ENCODE measurements at places on chromosomes 7 and 10.

DNA sequence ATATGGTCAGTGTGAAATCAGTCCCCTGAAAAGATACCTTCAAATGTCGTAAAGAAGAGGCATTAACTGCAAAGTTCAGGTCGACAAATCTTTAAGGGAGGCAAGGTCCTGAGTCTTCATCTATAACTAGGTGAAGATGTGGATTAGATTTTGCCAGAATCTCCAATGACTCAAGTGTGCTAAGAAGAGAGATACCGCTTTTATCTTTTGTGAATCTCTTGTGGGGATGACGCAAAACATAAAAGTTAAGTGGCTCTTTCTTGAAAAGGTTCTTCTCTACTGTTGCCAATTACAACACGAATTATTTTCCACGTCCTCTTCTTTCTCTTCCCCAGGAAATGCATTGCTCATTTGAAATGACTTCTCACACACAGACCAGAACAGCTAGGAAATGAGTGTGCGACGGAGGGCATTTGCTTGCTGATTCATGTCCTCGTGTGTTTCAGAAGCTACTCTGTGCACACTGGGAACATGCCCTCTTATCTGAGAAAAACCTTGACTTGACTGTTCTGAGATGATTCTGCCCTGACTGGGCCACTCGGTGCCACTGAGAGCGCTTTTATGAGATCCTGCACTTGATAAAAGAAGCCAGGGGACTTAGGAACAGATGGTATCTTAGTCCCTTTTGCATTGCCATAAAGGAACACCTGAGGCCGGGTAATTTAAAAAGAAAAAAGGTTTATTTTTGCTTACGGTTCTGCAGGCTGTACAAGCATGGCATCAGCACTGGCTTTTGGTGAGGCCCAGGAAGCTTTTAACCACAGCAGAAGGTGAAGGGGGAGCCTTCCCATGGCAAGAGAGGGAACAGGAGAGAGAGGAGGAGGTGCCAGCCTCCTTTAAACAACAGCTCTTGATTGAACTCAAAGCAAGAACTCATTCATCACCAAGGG lies 169.5 kb upstream of the PFKP start:
- no peak for DNase-seq

DNA sequence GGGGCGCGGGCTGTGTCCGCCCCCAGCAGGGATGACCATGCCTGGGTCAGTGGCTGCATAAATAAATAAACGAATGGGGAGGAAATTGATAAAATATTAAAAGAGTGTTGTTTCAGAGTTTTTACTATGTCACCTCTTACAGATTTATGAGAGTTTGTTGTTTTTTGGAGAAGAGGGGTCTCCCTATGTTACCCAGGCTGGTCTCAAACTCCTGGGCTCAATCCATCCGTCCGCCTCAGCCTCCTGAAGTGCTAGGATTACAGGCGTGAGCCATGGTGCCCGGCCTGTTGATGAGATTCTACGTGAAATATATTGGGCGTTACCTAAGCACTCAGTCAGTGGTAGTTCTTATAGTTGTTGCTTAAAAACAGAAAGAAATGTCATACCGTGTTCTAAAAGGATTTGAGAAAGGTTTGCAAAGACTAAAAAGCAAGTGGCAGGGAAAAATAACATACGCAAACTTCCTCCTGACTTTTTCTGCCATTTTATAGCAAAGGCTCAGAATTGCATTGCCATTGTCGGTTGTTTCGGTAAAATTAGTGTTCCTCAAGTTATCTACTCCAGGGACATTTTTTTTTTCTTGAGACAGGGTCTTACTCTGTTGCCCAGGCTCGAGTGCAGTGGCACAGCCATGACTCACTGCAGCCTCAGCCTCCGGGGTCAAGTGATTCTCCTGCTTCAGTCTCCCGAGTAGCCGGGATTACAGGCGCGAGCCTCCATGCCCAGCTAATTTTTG lies 39.5 kb upstream of the FOXK1 start:
- DNase-seq: peak; percentile 75

DNA sequence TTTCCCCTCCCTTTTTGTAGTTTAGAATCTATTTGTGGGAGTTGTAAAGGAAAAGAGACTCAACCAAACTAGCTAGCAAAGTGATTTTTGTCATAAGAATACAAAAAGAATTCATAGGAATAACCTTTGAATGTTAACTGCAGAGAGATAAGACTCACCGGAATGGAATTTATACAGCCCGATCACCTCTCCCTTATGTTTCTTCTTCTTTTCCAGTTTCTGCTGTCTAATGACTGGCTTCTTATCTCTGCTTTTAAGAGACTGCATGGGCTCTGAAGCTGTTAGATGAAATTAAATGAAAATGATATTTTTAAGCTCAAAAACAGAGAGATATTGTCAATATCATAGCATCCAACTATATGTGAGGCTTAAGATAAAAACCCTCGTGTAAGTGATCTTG lies 1095.9 kb downstream of the REEP3 start:
- no peak for DNase-seq

- DNase-seq: no peak
Measured at GRCh38 chr10:132547421-132547861, 9.9 kb downstream of the INPP5A start.

- DNase-seq: no peak
Measured at GRCh38 chr10:8677642-8678041, 623.2 kb downstream of the GATA3 start.

DNA sequence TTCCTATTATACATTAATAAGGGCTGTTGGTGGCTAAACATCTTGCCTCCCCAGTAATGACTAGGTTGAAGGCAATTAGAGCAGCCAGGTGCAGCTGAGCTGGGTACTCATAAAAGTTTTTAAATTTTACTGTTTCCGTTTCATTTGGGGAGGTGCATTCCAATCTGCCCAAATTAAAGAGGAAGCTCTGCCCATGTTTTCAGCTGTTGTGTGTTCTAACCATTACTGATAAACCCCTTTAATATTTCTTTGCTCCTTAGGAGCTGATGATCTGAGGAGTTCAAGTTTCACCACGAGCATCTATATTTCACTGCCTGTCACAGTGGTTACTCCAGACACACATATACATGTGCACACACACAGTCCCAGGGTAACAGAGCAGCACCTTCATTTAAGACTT lies 94.4 kb downstream of the JAZF1 start:
- no peak for DNase-seq

- no peak for DNase-seq
Measured at GRCh38 chr7:147980826-147981813, 609.4 kb upstream of the C7orf33 start.

DNA sequence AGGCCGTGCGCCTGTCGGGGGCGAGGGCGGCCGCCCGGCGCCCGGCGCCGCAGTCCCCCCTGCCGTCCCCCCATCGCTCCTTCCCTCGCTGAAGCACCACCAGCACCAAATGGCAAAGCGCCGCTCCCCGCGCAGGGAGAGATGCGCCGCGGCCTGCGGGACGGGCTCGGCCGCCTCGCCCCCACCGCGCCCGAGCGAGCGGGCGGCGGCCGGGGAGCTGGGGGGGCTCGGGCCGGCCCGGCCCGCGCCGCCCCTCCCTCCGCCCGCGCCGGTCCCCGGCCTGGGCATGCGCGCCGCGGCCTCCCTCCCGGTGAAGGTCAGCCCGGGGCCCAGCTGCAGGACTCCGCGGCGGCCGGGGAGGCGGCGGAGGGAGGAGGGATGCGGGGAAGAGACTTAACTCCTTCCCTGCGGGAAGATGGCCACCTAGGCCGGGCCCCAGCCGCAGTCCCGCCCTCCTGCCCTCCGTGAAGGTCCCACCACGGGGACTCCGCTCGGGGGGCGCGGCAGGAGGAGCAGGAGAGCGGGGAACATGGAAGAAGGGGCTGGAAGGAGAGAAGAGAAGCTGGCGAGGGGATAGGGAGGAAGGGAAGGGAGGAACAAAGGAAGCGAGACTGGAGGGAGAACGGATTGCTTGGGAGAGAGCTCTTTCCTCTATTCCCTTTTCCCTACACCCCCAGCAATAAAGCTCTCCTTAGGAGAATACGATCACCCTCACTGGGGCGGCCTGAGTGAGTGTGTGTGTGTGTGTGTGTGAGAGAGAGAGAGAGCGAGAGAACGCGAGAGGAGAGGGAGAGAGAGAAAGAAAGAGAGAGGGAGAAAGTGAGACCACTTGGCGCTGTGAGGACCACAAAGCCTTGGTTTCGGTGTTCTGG lies 3.4 kb upstream of the SMARCD3 start:
- DNase-seq: peak; percentile 92

DNA sequence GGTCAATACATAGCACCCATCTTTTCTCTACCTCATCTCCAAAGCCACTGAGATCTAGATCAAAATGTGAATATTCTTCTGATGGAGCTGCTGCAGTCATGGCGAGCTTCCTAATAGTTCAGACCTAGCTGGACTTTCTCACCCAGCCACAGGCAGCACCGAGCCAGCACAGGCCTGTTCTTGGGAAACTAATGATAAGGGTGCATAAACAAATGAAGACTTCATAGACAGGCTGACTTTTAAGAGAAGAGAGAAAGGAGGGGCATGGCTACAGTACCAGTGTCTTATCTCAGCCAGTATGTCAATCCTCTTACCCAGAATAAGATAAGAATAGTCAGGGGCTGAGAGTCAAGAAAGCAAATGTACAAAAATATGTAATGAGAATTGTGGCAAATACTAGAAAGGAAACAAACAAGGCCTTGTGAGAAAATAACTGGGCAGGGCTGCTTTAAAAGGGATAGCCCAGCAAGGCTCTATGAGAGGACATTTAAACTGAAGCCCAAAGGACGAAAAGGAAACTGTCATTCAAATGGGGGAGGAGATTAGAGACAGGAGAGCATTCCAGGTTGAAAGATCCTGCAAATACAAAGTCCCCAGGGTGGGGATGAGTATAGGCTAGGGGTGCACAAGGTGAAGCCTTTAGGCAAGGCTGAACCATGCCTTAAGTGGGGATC lies 21.8 kb upstream of the CDK14 start:
- no peak for DNase-seq

DNA sequence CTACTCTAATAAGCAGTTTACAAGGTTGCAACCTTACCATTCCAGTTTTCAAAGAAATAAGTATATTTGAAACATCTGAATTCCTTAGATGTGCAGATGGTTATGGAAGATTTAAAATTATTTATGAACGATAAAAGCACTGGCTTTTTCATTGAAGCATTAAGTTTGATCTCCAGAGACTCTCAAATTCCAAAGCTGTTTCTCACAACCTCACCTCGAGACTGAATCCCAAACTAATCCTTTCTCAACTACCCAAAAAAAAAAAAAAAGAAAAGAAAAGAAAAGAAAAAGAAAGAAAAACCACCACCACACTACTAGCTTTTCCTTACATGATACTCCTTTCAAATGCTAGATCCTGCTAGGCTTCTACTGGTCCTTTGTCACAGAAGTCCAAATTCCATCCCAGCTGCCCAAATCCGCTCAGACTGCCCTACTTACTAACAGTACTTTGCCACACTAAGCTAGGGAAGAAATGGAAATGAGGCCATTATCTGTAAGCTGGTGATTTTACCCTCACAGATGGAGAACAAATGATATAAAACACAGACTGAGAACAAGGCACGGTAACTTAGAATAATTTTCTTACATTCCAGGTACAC lies 100.6 kb upstream of the CDK1 start:
- DNase-seq: no peak

GRCh38 chr7:135712796-135713195 lies 15.2 kb downstream of the SLC13A4 start:
- DNase-seq: peak; percentile 67

DNA sequence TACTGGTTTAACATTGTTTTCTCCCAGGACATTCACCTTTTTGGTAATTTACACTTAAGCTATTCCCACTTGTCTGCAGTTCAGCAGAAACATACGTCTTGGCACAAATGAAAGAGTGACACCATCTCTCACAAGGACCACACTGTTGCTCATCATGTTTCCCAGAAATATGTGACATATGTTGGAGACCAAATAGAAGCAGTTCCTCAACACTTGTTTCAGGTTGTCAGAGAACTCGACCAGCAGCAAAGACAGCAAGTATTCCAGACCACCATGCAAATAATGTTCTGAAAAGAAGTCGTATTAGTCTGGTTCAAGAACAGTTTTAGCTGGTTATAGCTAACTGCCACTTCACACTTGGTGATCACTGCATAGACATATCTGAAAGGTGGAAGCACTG lies 81.3 kb upstream of the KLF6 start:
- no peak for DNase-seq

- no peak for DNase-seq
Measured at GRCh38 chr7:45078125-45078681, 10.6 kb downstream of the NACAD start.

DNA sequence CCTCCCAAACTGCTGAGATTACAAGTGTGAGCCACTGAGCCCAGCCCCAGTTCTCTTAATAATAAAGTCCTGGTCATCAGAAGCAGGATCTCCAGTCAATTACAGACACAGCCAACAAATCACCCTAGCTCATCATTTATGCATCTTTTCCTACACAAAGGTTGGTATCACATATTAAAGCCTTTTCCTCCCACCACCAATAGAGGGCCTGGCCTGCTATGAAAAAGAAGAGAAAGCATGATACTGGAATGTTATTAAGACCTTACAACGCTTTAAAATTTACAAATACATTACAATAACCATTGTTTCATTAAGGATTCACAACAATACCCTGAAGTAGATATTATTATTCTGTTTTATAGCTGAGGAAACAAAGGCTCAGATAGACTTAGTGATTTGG lies 25.9 kb downstream of the VAX1 start:
- no peak for DNase-seq

GRCh38 chr7:26685606-26686005 lies 178.8 kb downstream of the SKAP2 start:
- DNase-seq: no peak

DNA sequence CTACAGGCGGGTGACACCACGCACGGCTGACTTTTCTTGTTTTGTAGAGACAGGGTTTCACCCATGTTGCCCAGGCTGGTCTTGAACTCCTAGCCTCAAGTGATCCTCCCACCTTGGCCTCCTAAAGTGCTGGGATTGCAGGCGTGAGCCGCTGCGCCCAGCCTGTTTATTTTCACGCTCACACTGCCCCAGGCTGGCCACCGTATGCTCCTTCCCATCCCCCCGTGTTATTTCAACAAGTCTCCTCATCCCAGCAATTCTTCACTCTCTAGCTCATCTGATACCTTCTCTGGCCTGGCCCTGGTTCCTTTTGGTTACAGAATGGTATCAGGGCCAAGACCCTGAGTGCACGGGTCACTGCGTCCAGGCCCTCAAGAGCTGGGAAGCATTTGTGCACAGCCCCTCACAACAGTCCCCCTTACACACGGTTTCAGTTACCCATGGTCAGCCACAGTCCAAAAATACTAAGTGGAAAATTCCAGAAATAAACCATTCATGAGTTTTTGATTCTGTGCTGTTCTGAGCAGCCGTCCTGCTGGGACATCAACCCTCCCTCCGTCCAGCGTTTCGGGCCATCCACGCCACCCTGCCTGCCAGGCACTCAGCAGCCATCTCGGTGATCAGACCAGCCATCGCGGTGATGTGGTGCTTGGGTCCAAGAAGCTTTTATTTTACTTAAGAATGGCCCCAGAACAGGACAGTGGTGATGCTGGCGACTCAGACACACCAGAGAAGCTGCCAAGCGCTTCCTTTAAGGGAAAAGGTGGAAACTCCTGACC lies 8.9 kb downstream of the COX19 start:
- no peak for DNase-seq

DNA sequence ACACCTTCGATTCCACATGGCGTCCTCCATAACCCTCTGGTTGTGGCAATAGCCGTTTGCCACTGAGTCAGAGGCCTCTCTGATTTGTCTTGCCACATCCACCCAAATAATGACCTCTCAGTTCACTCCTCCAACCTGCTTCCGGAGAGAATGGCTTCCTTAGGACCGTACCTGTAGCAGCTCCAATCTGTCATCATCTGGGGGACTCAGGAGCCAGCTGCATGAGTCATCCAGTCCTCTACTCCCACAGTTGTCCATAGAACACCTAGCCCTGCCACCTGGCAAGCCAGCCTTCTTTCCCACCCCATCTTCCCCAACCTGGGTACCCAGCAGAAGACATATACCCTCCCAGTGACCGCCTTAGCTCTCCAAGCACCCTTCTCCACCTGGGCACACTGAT lies 64.4 kb upstream of the MXI1 start:
- DNase-seq: no peak

All from NCI-H1417 (cell line).